ENCODE measurements at places on chromosomes 1 and 21.
A peak's percentile ranks its signal among the peaks of the same experiment; 100 is the strongest.

DNA sequence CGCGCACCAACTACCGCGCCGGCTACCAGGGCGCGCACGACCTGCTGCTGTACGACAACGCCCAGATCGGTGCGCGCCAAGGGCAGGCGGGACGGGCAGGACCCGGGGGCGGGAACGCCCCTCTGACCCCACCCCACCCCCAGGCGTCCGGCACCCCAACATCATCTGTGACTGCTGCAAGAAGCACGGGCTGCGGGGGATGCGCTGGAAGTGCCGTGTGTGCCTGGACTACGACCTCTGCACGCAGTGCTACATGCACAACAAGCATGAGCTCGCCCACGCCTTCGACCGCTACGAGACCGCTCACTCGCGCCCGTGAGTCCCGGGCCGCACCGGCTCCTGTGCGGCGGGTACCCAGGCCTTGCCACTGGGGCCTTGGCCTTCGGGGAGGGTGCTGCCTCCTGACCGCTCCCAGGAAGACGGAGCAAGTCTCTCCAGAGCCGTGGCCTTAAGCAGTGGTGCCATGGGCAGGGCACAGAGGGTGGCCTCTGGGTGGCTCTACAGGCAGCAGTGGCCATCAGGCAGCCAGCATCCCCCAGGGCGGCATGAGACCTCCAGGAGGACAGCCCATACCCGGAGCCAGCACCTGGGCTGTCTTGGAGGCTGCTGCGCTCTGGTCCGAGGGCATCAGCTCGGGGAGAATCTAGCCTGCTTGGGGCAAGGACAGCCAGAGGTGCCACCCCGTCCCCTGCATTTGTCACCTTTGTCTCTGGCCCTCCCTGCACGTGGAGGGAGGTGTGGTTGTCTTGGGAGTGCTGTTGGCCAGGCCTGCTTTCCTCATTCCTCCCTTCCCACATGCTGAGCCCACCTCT, 8.1 kb upstream of the MMP23B start:
- DNase-seq: no peak

GRCh38 chr21:22885079-22885478, 1886.9 kb downstream of the NCAM2 start:
- DNase-seq: no peak

DNA sequence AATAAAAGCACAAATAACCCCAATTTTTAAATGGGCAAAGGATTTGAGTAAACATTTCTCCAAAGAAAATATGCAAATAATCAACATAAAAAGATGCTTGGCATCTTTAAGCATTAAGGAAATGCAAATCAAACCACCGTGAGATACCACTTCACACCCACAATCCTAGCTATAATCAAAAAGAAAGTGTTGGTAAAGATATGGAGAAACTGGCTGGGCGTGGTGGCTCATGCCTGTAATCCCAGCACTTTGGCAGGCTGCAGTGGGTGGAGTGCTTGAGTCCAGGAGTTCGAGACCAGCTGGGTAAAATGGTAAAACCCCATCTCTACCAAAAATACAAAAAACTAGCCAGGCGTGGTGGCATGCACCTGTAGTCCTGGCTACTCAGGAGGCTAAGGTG, 16.9 kb downstream of the ARHGEF11 start:
- DNase-seq: no peak

DNA sequence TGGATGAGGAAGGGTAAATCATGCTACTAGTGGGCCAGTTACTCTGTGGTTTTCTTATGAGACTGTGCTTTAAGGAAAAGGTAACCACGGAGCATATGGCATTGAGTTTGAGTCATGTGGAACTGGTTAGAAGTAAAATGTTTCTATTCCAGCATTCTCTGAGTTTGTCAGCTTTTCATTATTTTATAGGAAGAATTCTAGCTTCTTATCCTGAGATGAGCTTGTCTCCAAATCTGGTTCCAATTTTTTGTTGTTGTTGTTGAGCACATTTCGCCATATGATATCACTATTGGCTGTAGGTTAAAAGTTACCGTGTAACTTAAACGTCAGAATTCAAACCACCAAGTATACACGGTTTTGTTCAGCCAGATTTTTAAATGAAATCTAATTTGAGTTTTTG, 69.9 kb downstream of the ATF6 start:
- no peak for DNase-seq

DNA sequence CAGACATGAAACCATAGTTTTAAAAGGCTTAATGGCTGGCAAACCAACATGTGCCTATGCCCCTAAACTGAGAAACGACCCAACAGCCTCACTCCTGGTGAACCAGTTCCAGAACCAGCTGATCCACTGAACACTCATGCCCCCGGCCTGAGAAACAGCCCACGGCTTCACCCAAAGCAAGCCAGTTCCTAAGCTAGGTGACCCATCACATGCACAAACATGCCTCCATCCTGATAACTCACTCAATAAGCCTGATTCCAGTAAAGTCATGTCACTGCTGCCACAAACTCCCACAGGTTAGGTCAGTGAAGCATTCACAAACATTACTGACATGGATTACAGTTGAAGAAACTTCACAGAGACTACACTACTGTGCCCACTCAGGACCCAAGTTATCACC, 161.6 kb downstream of the USH2A start:
- no peak for DNase-seq

GRCh38 chr1:27332536-27333281, 9.1 kb upstream of the SYTL1 start:
- peak; percentile 41 for DNase-seq

- no peak for DNase-seq
These were observed 817.9 kb upstream of the ADGRL2 start for GRCh38 chr1:80982831-80983230.

GRCh38 chr1:46302641-46303037, 777 bp downstream of the LRRC41 start:
- DNase-seq: peak; percentile 25

- no peak for DNase-seq
These were observed 853 bp upstream of the ATP1A1 start for GRCh38 chr1:116372191-116372590.

GRCh38 chr1:44934791-44935190, 51.6 kb downstream of the EIF2B3 start:
- DNase-seq: no peak

DNA sequence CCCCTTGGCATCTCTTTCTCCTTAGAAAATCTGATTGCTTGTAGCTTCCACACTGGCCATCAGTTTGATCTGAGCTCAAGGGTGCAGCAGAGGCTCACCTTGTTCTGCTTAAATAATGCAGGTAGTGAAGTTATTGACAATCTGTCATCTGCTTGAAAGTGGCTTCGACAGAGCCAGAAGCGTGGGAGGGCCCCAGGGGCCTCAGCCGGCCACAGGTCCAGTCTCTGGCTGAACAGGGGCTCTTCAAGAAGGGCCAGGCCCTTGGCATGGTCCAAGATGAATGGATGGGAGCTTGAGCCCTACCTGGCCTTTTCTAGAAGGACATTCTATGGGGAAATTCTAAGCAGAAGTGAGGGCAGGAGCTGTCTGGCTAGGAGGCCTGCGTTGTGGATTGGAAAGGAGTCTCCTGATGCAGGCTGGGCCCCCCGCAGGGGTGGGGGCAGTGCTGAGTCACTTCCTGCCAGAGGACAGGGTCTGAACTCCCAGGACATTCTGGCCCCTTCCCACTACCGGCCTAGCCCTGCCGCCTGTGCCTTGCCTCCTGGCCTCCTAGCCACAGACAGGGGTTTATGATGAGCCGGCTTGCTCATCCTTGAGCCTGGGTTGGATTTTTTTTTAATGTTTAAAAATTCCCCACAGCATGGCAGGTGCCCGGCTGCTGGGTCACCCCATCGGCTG, 162.3 kb upstream of the VAMP3 start:
- no peak for DNase-seq

DNA sequence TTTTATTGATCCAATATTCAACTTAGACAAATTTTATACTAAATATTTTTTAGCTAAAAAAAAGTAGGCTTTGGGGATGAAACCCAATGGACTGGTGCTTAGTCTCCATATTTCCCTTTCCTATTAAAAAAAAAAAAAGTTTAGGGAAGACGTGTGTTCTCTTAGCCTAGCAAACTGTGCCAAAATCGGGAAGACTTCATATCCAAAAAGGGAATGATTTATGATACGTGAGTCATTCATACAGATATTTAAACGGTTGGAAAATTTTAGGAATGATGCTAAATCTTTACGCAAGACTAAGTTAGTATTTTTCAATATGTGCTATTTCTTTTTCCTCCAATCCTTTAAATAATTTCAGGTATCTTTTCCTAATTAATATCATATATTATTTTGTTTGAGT, 50.7 kb downstream of the SPATA17 start:
- DNase-seq: no peak

DNA sequence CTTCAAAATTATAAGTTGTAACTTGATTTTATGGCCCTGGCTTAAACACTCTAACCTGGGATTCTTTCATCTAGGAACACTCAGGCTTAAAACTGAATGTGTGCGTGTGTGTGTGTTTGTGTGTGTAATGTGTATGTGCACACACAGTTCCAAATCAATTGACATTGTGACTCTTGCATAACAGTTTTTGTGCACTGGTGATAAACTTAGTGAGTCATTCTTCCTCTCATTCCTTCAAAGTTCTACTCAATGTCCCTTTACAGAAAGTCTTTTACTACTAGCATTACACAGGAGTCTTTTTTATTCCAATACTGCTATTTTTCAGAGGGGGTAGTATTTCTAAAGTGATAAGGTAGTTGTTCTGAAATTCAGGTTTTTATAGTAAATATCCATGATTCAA, 943.6 kb downstream of the KCNT2 start:
- DNase-seq: no peak

- DNase-seq: no peak
These were observed 204.2 kb downstream of the CAMTA1 start for GRCh38 chr1:6989212-6990159.

DNA sequence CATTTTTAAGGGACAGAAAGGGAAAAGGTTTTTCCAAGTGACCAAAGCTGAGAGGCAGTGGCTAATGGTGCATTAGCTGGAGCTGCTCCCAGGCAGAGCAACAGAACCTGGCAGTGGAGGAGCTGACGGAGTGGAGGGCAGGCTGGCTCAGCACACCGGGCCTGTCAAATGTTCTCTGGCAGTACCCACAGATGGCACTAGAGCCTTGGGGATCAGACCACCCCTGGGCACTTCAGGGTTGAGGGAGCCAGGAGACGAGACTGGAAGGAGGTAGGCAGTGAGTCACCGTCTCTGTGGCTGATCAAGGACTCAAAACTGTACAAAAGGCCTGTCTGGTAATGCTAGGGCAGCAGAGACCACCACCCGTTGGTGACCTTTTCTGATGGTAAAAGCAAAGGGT, 121.7 kb upstream of the KIAA0040 start:
- no peak for DNase-seq

- no peak for DNase-seq
These were observed 186.5 kb downstream of the DYRK1A start for GRCh38 chr21:37553078-37553481.

- DNase-seq: no peak
These were observed 18.0 kb downstream of the TOR3A start for GRCh38 chr1:179099891-179100290.

DNA sequence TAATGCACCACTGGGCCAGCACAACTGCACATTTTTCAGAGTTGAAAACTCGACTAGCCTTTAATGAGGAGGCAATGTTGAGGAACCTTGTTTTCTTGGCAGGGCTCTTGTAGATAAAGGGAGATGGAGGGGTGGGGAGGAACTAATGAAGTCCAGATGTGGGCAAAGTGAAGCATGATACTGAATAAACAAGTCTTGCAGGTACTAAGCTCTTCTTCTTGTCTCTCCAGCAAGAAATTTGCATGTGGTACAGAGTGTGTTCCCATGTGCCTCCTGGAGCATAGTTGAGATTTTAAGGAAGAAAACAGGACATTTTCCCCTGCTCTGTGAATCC, 47.0 kb downstream of the PLPP3 start:
- DNase-seq: no peak

- DNase-seq: peak; percentile 54
These were observed 27.5 kb downstream of the RGL1 start for GRCh38 chr1:183832459-183832858.

DNA sequence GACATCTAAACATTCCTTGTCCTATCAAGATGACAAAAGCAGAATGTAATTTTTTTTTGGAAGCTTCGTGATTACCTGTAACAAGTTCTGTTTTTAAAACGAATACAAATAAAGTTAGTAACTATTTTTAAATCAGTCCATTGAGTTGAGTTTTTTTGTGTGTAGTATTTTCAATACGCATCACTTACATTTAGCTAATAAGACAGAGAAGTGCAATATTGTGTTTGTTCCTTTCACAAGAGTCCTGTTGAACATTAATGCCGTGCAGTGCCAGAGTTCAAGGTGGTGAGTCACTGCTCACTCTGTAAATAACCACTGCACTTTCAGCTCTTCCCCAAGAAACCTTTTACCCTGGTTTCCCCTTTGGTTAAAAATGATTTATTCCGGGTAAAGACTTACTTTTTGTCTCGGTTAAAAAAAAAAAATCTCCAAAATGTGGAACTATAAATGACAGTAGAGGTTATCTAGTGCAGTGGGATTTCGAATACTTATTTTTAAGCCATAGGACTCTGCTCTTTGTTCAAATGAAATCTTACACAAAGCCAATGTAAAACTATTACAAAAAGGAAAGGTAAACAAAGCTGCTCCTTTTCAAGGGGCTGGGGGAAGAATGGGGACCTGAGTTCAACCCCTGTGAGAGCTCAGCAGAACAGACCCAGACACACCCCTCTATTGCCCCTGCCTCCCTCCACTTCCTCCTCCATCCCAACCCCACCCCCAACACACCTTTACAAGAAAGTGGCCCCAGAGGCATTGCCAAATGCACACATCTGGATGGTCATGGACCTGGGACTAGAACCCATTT, 14.8 kb upstream of the NCMAP start:
- peak; percentile 81 for DNase-seq

GRCh38 chr21:26194811-26195251, 24.3 kb upstream of the APP start:
- DNase-seq: no peak

GRCh38 chr1:109840011-109840629, 70.5 kb upstream of the CSF1 start:
- no peak for DNase-seq

GRCh38 chr1:183279835-183280234, 93.8 kb downstream of the LAMC2 start:
- DNase-seq: peak; percentile 95

GRCh38 chr1:204867666-204868339, 2.9 kb upstream of the NFASC start:
- DNase-seq: no peak

DNA sequence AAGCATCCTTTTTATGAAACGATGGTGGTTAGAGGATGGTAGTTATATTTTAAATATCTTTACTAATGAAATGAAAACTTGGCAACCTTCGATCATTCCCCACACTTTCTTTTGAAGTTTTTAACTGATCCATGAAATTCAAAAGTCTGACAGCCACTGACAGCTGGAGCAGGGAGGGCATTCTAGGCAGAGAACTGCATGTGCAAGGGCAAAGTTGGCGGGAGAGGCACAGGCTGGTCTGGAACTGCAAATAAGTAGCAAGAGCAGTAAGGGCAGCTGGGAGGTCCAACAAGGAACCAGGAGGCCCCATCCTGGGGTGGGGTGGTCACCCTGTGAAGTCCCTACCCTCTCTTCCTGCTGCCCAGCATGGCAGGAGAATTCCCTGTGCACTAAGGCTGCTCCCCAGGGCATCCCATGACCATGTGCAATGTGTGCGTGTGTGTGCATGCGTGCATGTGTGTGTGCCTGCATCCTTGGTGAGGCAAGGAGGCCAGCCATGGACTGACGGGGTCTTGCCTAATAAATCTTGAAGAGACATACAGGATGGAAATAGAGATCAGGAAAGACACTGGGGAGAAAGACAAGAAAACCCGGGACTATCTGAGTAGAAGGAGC, 33.1 kb upstream of the FOXO6 start:
- DNase-seq: no peak

GRCh38 chr1:236030534-236030933, 34.4 kb downstream of the NID1 start:
- no peak for DNase-seq
